ENCODE measurements at places on chromosomes 1 and 21.
A peak's percentile ranks its signal among the peaks of the same experiment; 100 is the strongest.

- no peak for DNase-seq
Measured at GRCh38 chr1:22612671-22613571, 23.5 kb upstream of the C1QA start.

DNA sequence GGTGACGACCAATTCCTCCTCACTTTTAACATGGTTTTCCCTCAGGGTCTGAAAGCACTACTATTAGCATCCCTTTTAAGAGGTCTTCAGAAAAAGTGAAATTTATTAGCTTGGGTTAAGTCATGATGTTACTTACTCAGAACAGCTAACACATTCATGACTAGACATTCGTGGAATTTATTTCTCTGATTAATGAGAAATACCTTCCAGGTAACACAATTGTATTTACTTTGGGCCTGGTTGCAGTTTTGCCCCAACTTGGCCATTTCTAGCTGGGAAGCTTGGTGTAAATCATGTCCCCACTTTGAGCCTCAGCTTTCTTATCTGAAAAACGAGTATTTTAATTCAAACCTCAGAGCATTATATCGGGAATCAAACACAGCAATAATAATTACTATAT is 119.2 kb upstream of the SPATA6 start:
- no peak for DNase-seq

DNA sequence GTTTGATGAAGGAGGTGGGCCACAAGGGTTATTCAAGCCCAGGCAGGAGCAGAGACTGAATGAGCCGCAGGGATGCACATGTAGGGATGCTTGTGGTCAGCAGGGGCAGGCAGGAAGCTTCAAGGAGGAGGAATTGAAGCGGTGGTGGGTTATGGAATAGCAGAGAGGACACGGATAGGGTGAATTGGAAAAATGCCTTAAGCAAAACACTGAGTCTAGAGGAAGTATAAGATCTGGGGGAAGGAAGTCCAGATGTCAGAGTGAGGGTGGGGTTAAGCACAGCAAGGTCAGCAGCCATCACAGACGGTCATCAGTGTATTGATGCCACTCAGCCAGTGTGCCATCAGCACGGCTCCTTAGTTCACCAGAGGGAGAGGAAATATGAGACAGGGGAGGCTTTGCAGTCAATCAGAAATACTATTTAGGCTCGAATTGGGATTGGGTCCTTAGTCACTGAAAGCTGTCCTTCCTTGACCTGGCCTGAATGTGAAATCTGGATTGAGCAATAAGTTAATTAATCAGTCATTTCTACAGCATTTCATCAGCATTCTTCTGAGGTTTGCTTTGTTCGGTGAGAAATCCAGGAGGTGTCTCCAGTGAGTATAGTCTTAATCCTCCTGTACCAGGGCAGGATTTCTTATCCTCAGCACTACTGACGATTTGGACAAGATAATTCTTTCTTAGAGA is 6.0 kb upstream of the LCE1F start:
- no peak for DNase-seq

DNA sequence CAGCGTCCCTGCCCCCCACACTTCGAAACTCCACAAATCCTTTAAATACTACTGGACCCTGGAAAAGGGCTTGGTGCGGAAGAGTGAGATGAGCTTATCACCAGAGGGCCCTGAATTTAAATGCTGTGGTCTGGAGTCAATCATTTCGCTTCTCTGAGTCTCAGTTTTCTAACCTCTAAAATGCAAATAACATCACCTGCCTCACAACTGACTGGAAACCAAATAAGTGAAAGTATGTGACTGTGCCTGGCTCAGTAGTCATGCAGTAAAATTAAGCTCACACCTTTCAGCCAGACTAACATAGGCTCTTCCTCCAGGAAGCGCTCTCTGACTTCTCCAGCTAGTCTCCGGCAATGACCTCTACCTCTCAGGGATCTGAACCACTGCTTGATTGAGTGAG is 4.2 kb downstream of the GJA4 start:
- DNase-seq: no peak

- peak; percentile 15 for DNase-seq
Measured at GRCh38 chr1:26363549-26364448, 8.8 kb downstream of the ZNF683 start.

DNA sequence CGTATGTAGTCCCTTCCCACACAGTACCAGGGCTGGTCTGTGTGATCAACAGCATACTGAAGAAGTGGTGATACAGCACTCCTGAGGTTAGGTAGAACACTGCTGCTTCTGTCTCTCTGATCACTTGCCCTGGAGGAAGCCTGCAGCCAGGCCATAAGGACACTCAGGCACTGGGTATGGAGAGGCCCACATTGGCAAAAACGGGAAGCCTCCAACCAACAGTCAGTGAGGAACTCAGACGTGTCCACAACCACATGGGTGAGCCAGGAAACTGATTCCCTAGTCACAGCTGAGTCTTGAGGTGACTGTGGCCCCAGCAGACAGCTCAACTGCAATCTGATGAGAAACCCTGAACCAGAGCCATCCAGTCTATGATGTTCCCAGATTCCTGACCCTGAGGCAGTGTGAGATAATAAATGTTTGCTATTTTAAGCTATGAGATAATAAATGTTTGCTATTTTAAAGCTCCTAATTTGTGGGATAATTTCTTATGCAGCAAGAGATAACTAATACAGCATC is 62.5 kb downstream of the COQ8A start:
- no peak for DNase-seq

DNA sequence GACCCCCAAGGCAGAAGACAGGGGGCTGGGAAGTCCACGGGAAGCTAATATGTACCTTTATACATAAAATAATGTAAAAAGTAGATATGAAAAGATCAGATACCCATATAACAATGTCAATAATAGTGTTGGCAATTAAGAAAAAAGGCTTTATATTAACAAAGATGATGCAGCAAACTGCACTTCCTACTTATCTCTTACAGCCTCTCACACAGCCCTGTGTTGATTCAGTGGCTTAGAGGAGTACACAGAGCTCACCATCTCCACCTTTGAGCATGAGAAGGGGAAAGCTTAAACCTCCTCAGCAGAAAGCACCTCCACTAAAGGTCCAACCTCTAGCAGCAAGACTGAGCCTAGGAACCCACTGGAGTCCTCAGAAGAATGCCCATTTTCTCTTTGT is 7.2 kb upstream of the VSIG8 start:
- DNase-seq: no peak

GRCh38 chr1:16961297-16962133 is 18.9 kb downstream of the MFAP2 start:
- no peak for DNase-seq

DNA sequence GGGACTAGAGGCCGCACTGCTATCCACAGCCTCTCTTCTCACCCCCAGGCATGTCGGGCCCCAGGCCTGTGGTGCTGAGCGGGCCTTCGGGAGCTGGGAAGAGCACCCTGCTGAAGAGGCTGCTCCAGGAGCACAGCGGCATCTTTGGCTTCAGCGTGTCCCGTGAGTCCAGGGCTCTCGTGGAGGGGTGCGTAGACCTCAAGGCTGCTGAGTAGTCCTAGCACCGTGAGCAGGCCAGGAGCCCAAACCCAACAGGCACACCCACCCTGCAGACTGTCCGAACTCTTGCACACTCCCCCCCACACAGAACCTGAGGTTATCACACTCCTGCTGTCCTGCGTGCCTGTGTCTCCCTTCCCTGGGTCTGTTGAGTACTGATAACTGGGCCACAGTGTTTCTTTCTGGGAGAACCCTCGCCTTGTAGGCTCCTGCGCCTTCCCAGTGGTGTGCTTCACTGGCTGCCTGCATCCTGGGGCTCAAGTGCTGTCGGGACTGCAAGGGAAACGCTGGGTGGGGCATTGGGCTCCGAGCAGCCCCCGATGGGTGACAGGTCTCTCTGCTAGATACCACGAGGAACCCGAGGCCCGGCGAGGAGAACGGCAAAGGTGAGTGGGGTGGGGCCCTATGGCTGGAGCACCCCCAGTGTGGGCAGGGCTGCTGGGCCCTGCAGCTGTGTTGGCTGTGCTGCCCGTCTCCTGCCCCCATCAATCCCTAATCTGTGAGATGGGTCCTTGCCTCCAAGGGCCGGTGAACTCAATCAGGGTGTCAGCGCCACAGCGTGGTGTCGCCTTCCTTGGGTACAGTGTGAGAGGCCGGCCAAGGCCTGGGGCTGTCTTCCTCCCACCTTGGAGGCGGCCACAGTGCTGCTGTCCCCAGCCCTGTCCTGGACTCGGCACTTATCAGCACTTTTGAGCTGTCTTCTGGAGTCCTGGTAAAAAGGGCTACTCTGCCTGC is 4.0 kb upstream of the GJC2 start:
- DNase-seq: no peak

DNA sequence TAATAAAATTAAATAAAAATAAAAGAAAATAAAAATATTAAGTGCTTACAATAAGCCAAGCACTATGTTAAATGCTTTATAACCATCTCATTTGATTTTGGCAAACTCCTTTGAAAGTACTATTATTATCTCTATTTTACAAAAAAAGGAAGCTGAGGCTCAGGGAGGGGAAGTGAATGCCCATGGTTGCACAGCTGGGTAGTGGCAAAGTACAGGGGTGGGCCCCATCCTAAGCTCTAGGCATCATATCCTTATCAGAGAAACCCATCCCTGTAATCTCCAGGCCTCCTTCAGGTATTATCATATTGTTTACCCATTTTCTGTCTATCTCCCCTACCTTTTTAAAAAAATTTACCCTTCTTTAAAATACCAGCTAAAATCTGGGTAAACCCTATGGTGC is 2.3 kb upstream of the MED18 start:
- DNase-seq: no peak

DNA sequence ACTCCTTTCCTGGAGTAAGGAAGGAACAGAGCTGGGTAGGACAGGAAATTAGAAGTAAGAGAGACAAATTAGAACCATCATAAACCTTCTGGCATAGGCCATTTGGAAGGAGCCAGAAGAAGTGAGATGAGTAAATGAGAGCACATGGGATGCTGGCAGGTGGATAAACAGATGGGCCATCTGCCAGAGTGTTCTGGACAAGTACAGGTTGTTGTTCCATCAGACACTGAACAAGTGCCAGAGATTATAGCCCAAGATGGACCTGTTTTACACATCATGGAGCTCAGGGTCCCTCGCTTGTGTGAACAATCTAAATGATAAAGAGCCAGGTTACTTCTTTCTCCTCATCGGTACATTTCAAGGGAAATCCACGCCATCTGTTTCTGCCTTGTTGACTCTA is 200.3 kb downstream of the HHIPL2 start:
- no peak for DNase-seq

- no peak for DNase-seq
Measured at GRCh38 chr21:14259747-14260146, 43.8 kb downstream of the RBM11 start.

DNA sequence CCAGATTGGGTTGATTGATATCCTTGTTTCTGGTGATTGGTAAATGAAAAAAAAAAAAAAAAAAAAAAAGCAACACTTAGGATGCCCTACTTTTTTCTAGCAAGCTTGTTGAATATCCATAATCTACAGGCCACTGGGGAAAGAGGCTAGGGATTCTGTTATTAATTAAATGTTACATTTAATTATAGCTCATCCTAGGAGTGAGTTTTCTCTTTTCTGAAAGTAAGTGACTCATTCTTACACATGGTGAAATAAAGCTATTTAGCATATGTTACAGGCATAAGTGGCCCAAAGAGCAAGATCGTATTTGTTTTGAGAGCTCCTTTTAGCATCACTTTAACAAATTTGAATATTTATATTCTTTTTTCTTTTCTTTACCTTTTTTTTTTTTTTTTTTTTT is 94.5 kb downstream of the FNBP1L start:
- DNase-seq: no peak

DNA sequence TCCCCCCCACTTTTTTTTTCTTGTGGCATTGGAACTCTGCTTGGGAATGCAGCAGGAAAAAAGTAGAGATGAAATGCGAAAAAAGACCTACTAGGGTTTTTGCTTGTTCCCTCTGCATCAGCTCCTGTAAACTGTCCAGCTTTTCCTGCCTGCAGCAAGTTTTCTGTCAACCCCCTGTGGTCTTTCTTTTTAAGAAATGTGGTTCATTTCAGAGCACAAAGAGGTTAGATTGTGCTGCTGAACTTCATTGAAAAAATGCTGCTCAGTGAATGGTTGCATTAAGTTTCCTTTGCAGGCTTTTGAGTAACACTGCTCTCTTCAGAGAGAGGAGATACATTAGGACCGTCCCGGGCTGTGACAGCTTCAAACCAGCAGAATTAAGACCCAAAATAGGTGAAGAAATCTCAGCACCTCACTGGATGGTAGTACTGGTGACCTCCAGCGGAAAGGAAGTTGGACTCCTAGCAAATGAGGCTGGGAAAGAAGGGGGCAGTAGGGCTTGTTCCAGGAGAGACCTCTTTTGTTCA is 80.7 kb downstream of the NDUFS5 start:
- DNase-seq: no peak
